Right lung (tissue), 10 donors: ENCODE measurements at places on chromosomes 13 and 19. TPM values are rescaled to one million over a fixed set of nuclear protein-coding genes. Genes with fewer than 3 reads are reported as not detected.

The LILRA2 gene
- 1.4 TPM for polyA plus RNA-seq

The TMEM238 gene
- polyA plus RNA-seq, result 1.0 TPM

The ZNF577 gene
- polyA plus RNA-seq, result 49.5 TPM

The PSG6 gene
- polyA plus RNA-seq, result not detected

The ZNF562 gene
- 24.1 TPM for polyA plus RNA-seq
